Activated T-helper 9 cell treated with anti-CD3 and anti-CD28 coated beads, Interleukin-2, amount 50 U/mL, for 16 hours (primary cell): ENCODE measurements at places on chromosomes 6 and 20.
A peak's percentile ranks its signal among the peaks of the same experiment; 100 is the strongest.

- DNase-seq: no peak
Measured at GRCh38 chr6:11434565-11435326, 102.8 kb upstream of the TMEM170B start.

- no peak for DNase-seq
Measured at GRCh38 chr6:56490993-56491392, 151.7 kb downstream of the DST start.

GRCh38 chr6:68296126-68296525 lies 339.0 kb upstream of the ADGRB3 start:
- no peak for DNase-seq

DNA sequence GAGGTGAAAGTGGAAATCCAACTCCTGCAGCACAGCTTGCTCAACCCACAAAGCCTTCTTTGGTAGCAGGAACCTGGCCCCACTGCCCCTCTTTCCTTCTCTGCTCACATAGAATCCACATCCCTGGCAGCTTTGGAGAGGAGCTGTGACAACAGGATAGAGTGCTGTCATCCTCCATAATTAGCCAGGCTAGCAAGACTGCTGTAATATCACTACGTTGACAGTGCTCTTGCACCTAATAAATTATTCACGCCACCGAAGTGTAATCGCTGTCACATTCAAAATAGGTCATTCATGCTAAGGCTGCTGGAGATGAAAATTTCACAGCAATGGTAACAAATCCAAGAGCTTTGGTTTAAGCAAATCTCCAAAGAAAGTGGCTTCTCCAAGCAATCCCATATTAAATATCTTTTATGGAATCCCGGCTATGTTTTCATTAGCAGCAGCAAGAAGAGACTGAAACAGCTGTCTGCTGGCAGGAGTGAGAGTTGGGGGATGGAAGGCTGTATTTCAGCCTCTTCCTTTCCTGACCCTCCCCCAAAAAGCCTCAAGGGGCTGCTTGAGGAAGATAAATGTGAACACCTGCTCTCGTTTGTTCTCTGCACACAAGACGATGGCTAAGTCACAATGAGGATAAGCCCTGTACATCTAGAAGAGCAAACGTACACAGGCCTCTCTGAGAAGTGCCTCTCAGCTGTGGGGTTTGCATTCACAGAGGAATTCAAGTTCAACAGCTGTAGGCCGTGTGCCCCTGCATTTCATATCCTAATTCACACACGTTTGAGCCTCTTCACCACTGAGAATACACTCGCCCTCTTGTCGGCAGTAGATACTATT lies 16.5 kb downstream of the RIPOR2 start:
- no peak for DNase-seq

- no peak for DNase-seq
Measured at GRCh38 chr6:136677822-136678221, 114.5 kb downstream of the MAP3K5 start.

DNA sequence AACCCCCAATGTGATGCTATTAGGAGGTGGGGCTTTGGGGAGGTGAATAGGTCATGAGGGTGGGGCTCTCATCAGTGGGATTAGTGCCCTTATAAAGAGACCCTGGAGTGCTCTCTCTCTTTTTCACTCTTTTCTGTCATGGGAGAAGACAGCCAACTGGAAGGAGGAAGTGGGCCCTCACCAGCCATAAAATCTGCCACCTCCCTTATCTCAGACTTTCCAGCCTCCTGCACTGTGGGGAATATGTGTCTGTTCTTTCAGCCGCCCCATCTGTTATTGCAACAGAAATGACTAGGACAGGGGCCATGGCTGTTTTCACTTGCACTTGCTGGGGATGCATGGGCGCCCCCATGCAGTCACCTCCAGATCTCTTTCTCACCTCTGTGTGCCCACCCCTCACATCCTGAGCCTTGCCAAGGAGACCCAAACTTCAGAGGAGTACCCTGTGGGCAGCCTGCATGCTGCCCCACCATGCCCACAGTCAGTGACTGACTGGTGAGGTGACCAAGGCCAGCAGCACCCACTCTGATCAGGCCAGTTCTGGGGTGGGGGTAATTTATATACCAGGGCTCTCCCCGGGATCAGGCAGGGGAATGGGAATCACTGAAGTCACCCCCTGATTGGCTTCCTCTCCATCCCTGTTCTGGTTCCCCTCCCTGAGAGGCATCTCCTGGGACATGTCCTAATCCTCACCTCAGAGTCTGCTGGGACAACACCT lies 118.4 kb downstream of the ANKRD60 start:
- no peak for DNase-seq

GRCh38 chr6:13259393-13259792 lies 68.9 kb downstream of the TBC1D7 start:
- no peak for DNase-seq

DNA sequence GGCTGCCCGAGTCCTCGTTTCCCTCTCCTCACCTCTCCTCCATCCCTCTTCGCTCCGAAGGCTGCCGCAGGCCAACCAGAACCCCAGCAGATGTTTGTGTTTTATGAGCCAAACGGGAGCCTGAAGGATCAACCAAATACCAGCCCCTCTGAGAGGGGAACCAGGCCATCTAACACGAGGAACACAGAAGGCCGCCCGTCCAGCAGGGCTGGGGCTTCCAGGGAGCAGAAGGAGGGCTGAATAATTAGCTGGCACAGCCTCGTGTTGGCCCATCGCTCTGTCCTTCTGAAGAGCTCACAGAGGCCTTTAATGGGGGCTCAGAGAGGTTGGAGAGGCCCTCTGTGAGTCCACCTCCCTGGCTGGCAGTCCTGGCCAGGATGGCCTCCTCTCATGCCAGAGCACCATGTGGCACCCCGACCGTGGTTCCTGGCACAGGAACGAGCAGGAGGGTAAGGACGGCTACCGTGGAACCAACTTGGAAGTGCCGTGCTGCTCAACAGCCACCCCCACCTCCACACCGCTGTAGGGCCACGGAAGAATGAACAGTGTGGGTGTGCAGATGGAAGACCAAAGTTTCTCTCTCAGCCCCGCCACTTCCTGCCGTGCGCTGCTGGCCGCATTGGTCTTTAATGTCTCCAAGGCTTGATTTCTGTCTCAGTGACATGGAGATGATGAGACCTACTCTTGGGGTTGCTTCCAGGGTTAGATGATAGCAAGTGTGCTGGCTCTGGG lies 155.2 kb downstream of the SCML4 start:
- no peak for DNase-seq

- no peak for DNase-seq
Measured at GRCh38 chr6:144921206-144921975, 636.3 kb downstream of the UTRN start.

DNA sequence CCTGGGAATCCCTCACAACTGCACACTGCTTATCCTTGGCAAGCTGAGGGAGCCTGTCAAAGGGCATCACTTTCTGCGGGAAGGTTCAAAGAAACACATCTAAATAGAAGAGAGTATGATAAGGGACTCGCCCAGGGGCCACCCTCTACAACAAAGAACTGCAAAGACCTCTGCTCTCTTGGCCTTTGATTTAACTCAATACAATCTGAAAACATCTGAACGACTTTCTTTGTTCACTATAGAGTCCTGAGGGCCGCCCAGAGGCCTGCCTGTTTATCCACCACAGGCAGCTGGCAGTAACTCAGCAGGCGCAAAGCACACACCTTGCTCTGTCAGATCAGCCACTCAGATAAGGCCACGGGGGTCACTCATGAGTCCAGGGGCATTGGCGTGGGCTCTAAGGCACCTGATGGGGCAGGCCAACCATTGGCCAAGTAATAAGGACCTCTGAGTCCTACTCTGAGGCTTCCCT lies 139.3 kb downstream of the UNC5CL start:
- DNase-seq: no peak

- DNase-seq: no peak
Measured at GRCh38 chr20:25686081-25687067, 10.3 kb downstream of the ZNF337 start.

DNA sequence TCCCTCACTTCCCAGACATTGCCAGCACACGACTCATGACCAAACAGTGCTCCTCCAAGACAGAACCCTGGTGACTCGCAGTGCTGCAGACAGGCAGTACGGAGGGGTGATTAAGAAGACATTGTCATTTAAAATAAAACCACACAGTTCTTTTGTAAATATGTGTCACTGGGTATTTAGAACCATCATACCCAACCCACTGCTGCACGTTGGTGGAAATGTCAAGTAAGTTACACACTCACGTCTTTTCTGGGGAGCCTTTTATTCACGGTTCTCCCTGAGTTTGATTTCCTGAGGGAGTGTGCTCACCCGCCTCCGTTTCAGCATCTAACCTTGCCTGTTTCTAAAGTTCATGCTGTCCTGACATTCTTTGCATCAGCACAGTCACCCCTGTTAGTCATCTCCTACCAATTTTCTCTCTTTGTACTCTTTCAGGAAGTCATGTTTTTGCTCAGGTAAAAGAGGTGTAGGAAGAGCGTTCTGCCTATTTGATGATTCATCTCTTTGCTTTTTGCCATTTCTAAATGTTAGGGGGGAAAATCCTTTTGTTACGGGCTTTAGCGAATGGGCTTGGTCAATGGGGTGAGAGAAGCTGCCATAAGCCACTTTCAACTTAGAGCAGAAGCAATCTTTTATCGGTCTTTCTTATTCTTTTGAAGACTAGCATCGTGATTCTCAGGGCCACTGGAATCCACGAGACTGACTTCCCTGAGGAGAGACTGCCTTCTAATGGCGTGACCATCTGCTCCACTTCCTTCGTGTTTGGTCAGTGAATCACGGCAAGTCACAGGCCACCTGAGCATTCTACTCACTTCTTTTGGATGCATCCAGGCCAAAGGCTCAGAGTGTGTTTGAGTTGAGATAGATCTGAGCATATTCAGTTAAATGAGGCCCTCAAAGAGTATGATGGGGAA lies 512.8 kb upstream of the JARID2 start:
- peak; percentile 46 for DNase-seq
